Heart right ventricle (tissue), 16 donors: ENCODE measurements at places on chromosomes 11 and 22. TPM values are rescaled to one million over a fixed set of nuclear protein-coding genes. Genes with fewer than 3 reads are reported as not detected.

Gene TSPAN18
- total RNA-seq: 74.2 TPM

Gene MTFP1
- 13.8 TPM for total RNA-seq

Gene SERPING1
- total RNA-seq: 58.9 TPM

Gene OR51E1
- 3.4 TPM for total RNA-seq

Gene SMIM35
- not detected for total RNA-seq

Gene TTLL12
- 11.9 TPM for total RNA-seq

Gene TRIM6
- 0.70 TPM for total RNA-seq

Gene SLC39A13
- total RNA-seq: 31.1 TPM

Gene ATM
- total RNA-seq: 39.6 TPM

Gene SERHL2
- 2.5 TPM for total RNA-seq

Gene MS4A4A
- 4.5 TPM for total RNA-seq

- no peak for DNase-seq
These were observed 353.7 kb downstream of the INSC start for GRCh38 chr11:15468466-15468865.

DNA sequence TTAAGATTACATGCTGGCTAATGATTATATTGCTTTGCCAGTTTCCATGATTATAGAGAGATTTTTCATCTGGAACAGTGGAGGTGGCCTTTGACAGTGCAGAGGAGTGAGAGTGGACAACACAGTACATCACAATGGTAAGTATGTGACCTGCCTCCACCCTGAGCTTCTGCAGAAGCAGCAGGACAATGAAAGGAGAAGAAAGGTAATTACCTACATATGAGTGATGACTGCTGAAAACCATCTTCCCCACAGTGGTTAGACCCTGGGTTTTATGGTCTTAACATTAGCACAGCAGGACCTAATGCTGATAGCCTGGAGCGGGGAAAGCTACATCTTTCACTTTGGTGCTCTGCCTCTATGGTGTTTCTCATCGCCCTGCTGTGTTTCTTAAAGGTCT, 454.7 kb upstream of the DDI1 start:
- DNase-seq: no peak

DNA sequence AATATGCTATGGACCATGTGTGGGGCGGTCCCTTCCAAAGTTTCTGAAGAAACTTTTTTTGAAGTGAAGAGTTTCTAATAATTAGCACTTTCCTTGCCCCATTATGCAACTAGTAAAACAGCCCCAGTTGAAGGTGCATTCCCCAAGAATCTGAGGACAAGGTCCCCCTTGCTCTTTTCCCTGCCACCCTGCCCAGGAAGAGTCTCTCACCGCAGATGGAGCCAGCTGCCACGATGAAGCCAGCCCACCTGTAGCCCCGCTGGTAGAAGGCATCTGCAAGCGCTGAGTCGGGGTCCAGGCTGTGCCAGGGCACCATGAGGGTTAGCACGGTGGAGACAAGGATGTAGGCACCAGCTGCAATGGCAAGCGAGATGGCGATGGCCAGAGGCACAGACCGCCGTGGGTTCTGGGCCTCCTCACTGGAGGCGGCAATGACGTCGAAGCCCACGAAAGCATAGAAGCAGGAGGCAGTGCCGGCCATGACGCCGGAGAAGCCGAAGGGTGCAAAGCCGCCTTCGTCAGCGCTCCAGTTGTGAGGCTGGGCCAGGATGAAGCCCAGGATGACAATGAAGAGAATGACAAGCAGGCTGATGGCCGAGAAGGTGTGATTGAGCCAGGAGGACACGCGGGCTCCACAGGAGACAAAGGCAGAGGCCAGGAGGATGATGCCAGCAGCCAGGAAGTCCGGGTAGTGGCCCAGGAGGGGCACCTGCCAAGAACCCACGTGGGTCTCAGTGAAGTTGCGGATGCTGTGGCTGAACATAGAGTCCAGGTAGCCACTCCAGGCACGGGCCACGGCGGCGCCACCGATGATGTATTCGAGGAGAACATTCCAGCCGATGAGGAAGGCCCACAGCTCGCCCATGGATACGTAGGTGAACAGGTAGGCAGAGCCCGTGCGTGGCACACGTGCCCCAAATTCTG, 1.5 kb downstream of the SLC7A4 start:
- no peak for DNase-seq

- DNase-seq: no peak
These were observed 15.7 kb downstream of the SPTY2D1 start for GRCh38 chr11:18618342-18619025.

GRCh38 chr11:101863361-101863760, 51.4 kb upstream of the CEP126 start:
- no peak for DNase-seq

GRCh38 chr11:2864901-2865300, 20.7 kb downstream of the CDKN1C start:
- DNase-seq: no peak

DNA sequence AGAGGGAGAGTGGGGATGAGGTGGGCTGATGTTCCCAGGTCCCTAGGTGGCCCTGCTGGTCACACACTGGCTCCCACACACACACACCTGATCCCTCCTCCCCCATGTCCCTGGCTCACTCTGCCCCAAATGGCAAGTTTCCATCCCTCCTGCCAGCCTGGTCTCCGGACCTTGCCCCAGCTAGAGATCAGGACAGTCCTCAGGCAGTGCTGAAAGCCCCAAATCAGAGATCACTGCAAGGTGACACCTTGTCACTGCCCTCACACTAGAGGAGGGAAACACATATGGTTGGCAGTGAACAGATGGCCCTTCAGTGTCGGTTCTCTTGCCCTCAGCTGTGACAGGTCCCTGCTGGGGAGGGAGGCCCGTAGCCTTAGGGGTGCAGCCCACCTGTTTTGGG, 7.6 kb downstream of the TMPRSS5 start:
- DNase-seq: no peak

GRCh38 chr22:45848904-45849303, 128.1 kb downstream of the WNT7B start:
- DNase-seq: no peak

DNA sequence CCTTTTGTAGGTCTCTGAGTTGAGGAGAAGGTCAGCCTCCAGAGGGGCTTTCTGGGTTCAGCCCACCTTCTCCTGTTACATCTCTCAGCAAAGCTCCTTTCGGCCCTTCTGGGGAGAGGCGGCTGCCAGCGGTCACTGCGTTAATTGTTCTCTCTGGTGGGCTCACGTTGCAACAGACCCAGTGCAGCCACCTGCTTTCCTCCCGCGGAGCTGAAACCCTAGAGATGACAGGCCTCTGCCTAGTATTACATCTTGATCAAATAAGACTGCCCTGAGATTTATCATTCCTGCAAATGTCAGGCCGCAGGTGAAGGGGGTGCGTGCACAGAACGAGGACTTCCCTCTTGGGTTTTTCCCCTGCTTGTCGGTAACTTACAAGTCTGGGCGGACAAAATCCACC, 43.2 kb upstream of the CREB3L1 start:
- DNase-seq: no peak

- DNase-seq: no peak
These were observed 154.0 kb upstream of the TENM4 start for GRCh38 chr11:79594834-79595233.

- no peak for DNase-seq
These were observed 34.8 kb downstream of the SLC22A9 start for GRCh38 chr11:63404161-63404935.

- DNase-seq: no peak
These were observed 243.2 kb upstream of the ZC3H12C start for GRCh38 chr11:109849946-109850345.

DNA sequence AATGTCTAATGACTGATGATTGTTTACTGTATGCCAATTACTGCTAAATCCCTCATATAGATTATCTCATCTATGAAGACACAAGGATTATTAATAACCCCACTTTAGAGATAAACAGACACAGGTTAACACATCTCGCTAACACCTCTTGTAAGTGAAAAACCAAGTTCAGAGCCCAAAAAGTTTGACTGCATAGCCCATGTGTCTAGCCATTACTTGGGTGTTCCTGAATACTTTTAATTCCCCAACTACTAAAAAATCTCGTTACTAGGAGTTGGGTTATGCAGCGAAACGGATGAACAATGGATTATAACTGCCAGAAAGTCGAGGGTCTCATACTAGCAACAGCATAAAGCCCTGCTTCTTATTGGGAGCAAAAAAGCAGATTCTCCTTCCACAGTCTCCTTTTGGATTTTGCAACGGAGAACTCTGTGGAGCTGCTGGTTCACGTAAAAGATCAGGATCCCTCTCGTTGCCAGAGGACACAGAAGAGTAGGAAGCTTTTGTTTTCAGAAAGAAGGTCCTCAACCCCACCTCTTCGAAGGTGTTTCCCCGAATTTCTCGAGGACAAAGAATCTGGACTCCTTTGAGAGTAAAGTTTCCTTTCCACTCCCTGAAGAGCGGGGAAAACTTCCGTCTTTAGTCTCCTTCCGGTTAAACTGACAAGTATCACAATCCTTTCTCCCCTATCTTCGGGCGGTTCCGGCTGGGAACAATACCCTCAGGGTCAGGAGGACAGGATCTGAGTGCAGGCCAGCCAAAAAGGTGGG, 979 bp downstream of the ZBED5 start:
- DNase-seq: peak; percentile 43

DNA sequence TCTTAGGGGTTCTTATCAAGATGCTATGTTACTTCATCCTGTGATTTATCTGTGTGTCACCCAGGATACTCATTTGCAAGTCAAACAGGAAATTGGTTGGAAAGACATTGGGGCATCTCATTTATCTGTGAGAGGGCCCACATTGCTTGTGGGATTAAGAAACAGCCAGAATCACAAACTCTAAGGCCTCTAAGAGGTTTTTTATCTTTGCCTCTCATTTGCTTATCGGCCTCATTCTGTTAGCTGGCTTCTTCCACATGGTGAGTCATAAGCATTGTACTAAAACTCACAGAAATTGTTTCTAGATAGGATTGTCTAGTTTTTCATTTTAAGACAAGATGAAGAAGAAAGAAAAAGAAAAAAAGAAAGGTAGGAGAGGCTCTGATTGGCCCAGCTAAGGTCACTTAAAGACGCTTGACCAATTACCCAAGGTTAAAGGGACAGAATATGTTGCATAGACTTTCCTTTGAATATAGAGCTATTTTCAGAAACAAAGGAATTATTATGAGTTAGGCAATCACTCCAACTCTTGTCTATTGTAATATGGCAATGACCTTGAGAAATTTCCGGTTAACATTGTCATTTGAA, 121.9 kb downstream of the ARHGAP42 start:
- DNase-seq: no peak

- DNase-seq: peak; percentile 32
These were observed 68.3 kb downstream of the PLEKHA7 start for GRCh38 chr11:16945671-16946469.

GRCh38 chr11:18071098-18071705, 25.1 kb upstream of the TPH1 start:
- no peak for DNase-seq

DNA sequence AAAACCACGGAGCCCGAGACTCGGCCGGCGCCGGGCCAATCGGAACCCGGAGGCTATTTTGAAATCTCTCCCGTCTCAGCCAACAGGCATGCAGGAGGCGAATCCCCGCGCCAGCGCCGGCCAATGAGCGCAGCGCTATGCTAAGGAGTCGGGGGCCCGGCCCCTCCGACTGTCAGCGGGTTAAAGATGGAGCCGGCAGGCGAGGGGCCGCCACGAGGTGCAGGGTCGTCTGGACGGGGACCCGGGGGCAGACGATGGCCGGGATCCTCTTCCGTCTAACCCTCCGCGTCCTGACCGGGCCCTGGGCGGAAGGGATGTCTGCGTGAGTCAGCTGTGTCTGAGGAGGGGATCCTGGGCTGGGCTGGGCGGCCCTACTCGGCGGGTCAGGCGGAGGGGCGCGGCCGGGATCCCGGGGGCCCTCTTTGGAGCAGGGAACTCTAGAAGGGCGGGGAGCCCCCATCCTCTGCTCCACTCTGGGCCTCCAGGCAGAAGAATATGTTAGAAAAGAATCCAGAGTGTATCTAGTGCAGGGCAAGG, 10.0 kb downstream of the SDF2L1 start:
- DNase-seq: peak; percentile 90

DNA sequence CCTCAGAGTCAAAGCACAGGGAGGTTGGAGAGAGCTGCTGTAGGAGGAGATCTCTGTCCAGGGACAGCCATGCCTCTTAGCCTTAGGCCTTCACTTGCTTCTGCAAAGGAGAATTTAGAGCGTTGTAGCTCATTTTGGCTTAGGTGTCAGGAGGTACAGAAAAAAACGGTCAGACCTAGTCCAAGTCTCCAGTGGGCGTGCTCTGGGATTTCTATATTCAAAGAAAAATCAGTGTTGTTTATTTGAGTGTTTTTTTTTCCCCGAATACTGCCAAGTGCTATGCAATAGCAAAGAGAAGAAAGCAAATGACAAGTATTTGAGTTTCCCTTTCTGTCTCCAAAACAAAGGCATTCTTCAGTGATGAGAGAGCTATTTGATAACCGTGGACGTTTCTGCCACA, 22.7 kb upstream of the OPCML start:
- DNase-seq: no peak

GRCh38 chr11:128326791-128327190, 260.6 kb downstream of the ETS1 start:
- DNase-seq: no peak

GRCh38 chr11:34454308-34455032, 15.7 kb downstream of the CAT start:
- DNase-seq: no peak

GRCh38 chr11:4848908-4849532, at the start of gene OR51S1:
TSS of gene OR51S1 (minus strand) at chr11:4849208. CDS start at chr11:4849208, 0 bp downstream.
- no peak for DNase-seq

DNA sequence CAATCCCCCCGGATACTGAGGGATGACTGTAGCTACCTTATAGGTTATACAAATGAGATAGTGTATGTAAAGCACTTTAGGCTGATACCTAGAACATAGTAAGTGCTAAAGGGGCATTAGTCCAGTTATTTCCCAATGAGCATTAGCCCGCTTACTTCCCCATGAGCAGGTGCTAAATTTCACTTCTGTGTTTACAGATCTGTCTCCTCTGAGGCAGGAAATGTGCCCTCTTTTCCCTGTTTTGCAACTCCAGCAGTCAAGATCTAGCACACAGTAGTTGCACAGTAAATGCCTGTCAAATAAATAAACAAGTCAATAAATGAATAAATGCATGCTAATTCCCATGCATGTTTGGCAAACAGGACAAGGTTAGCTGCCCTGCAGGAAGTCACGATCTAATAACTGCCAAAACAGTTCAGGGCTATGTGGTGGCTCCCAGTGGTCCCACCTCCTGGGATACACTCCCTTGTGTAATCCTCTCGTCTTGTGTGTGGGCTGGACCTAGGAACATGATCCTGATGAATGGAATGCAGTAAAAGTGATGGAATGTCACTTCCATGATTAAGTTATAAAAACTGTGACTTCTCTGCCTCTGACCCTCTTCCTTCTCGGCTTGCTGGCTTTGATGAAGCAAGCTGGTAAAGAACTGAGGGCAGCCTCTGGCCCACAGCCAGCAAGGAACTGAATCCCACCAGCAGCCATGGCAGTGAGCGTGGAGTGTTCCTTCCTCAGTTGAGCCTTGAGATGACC, 459.0 kb downstream of the SOX6 start:
- DNase-seq: no peak

GRCh38 chr11:46267930-46268329, 9.5 kb upstream of the CREB3L1 start:
- DNase-seq: no peak

DNA sequence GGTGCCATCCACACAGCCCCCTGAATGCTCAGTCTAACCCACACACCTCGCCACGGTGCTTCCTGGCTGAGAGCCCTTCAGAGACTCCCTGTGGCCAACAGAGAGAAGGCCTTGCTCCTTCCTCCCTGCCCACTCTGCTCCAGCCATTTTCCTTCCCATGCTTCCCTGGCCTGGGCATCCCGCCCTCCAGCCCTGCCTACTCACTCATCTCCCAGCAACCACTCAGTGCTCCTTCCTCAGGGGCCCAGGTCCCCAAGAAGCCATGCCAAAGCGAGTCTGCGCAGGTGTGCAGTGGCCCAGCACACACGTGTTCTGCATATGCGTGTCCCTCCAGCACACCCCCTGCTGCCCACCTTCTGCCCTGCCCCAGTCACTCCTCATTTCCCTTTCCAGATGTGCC, 56.4 kb downstream of the NECTIN1 start:
- DNase-seq: no peak
